NCI-H82 (cell line): ENCODE measurements at places on chromosomes 11 and 22.

DNA sequence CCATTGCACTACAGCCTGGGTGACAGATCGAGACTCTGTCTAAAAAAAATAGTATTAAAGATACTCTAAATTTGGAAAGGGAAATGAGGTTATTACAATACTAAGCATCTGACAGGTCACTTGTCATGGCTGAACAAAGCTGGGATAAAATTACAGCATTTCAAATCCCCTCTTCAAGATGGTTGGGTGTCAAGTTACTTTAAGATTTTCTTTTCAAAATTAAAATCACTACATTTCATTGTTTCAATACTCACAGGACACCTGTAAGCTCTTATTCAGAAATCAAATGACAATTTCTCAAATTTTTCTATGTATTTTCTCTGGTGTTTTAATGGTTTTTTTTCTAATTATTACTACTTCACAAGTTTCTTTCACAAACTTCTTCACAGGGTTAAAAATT lies 5.7 kb downstream of the TAF1D start:
- DNase-seq, result peak; percentile 5

- no peak for DNase-seq
Observed at GRCh38 chr11:45294499-45294898, 8.4 kb upstream of the SYT13 start.

GRCh38 chr22:43941449-43941848 lies 13.8 kb upstream of the SAMM50 start:
- DNase-seq, result no peak

DNA sequence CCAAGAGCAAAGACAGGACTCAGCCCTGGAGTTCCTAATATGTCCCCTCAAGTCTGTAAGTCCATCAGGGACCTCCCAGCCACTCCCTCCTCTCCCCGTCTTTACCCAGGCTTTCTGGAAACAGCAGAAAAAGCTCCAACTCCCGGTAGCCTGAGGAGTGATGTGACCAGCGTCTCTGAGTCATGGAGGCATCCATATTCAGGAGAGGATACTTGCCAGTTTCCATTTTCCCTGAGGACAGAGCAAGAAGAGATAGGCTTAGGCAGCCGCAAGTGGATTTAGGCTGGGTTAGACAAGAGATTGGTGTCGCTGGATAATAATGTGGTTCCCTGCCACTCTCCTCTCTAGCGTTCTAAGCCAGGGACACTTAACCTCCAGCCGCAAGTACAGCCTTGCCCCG lies 206.6 kb downstream of the GRIK4 start:
- peak; percentile 5 for DNase-seq

DNA sequence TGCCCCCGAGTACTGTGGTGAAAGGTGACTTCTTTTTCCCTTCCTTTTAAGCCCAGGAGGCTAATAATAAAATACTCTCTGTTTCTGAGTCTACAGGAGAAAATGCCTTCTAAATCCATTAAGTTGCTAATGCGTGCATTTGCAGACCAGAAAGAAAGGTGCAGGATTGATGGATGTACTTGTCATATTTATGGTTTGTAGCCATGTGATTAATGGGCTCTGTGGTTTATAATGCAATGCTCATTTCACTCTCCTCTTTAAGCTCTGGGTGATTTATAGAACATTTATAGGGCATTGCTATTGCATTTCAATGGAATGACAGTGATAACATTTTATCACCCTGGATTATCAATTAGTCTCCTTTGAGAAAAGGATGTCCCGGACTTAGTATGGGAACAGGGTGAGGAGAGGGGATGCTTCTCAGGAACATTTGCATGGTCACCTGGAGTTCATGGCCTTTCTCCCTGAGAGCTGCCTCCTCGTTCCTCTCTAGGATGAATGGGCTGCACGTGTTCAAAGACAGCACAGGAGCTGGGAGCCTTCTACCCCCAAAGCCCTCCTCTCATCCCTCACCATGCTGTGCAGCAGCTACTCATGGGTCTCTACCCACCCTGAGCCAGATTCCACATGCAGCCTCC lies 82.8 kb upstream of the HMGXB4 start:
- DNase-seq, result peak; percentile 36

DNA sequence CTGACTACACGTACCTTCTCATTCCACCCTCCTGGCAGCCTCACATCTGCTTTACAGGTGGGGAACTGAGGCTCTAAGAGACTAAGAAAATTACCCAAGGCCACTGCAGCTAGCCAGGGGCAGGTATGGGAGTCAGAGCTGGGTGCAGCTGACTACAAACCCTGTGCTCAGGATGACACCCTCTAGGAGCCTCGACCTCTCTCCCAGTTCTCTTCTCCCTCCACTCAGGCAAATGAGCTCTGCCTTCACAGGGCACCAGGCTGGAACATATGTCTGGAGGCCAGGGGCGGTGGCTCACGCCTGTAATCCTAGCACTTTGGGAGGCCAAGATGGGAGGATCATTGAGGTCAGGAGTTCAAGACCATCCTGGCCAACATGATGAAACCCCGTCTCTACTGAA lies 4.0 kb downstream of the SYT12 start:
- no peak for DNase-seq

- DNase-seq, result no peak
Observed at GRCh38 chr11:70328556-70328955, 58.1 kb downstream of the PPFIA1 start.

DNA sequence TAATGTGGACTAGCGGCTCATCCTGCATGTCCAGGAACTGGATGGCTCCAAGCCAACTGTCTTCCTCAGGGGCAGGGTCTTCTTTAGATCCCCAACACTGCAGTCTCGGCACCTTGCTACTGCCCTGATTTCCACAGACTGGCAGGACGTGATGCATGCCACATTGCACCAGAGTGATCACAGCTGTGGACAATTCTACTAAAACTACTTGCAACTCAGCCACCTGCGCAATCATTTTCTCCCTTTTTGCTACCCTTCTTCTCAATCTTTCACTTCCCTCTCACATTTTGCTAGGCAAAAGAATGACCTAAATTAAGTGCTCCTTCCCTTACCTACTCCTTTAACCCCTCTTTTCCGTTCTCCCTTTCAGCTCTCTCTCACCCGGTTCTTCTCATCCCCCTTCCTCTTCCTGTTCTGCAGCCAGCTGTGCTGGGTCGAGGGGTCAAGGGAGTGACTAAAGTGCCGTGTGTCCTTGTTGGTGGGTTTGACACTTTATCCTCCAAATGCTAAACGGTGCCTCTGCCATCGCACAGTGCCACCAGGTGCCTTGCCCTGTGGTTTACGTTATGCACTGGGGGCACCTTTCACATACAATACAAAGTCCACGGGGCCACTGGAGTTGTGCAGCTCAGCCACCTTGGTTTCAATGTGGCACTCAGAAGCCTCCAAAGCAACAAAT lies 11.5 kb upstream of the PEX26 start:
- DNase-seq, result no peak

DNA sequence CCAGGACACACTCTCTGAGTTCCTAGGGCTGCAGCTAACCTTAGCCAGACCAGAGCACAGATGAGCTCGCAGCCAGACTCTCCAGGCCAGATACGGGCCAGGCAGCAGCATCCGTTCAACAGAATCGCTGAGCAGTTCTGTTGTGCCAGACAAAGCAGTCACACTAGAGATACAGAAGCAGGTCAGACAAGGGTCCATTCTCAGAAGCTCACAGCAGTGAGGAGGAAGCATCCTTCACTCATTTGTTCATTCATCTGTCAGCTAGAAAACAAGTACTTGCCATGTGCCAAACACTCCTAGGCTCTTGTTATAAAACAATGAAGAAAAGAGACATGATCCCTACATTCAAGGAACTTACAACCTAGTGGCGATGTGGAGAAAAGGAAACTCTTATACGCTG lies 2.6 kb downstream of the LMO2 start:
- DNase-seq, result no peak

DNA sequence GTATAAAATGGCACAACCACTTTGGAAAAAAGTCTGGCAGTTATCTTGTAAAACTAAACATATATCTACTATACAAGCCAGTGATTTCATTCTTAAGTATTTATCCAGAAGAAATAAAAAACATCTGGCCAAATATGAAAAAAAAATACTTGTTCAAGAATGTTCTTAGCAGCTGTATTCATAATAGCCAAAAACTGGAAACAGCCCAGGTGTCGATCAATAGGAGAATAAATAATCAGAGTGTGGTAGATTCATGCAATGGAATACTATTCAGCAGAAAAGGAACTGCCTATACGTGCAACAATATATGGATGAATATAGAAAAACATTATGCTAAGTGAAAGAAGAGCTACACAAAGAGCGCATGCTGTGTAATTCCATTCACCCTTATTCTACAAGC lies 36.7 kb downstream of the POU2AF1 start:
- DNase-seq, result no peak

DNA sequence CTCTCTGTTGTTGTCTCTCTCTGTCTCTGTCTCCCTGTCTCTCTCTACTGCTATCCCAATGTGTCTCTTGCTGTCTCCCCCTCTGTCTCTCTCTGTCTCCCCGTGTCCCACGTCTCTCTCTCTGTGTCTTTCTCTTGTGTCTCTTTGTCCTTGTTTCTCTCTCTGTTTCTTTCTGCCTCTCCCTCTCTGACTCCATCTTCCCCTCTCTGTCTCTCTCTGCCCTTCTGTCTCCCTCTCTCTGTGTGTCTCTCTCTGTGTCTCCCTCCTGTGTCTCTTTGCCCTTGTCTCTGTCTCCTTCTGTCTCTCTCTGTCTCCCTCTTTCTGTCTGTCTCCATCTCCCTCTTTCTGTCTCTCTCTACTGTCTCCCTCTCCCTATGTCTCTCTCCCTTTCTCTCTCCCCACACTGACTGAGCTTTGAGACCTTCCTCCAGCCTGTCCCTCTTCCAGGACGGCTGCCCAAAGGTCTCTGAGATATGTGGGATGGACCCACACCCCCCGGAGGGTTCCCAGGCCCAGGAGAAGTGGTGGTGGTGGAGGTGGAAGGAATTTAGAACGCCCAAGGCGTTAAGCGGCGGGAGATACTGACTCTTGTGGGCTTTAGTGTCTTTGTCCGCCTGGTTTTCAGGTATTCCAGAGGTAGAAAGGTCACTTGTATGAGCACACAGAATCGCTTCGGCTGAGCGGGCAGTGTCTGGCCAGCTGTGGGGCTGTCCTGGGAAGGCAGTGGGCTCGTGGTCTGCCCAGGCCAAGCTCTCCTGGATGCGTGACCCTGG lies 65.5 kb upstream of the CCND1 start:
- DNase-seq, result no peak

GRCh38 chr11:1755692-1756561 lies 5.5 kb upstream of the IFITM10 start:
- DNase-seq, result no peak

- peak; percentile 84 for DNase-seq
Observed at GRCh38 chr11:84990141-84990540, 637.0 kb downstream of the DLG2 start.

DNA sequence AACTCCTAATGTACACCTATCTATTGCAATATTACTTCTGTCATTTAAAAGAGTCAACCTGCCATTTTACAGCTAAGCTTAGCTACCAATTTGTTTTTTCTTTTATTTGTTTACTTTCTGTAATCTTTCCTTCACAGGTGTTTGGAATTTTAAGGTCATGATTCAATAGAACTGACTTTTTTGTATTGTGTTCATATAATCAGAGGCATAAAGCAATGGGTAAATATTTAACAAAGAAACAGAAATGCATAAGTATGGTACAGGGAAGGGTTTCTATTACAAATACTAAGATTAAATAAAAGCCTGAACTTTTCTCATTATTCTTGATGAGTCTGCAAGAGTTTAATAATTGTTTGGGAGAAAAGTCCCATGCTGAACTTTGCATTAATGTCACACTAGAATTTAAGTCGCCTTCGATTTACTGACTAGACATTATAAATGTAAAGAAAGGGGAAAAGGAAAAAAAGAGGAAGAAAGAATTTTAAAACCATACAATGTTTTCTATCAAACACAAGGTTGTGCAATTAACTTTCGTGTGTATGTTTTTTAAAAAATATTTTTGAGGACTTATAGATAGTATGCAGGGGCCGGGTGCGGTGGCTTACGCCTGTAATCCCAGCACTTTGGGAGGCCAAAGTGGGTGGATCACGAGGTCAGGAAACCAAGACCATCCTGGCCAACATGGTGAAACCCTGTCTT lies 35.0 kb upstream of the HIPK3 start:
- no peak for DNase-seq
